ENCODE measurements at places on chromosomes 12 and 14. TPM values are rescaled to one million over a fixed set of nuclear protein-coding genes. Genes with fewer than 3 reads are reported as not detected.

DNA sequence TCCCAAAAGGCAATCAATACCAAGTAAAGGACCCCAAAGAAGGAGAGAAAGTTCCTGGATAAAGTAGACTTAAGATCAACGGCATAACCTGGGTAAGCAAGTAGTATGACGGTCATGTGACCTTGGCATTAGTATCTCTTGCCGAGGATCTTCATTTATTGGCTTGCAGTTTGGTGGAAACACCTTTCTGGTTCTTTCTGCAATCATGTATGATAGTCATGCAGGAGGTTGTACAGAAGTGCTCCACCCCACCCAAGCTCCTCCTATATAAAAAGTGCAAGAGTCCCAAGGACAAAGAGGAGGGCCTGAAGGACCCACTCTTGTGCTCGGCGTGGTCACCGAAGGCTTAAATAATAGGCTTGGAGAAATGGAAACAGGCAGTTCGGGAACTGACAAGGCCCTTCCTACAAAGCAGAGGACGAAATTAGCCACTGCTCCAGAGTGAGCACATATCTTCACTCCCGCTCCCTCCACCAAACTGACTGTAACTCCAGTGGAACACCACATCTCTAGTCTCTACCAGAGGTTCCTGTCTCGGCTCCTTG, 750 bp downstream of the CS start:
- DNase-seq, result no peak

GRCh38 chr12:120479458-120479857, 9.9 kb upstream of the SRSF9 start:
- DNase-seq, result no peak

DNA sequence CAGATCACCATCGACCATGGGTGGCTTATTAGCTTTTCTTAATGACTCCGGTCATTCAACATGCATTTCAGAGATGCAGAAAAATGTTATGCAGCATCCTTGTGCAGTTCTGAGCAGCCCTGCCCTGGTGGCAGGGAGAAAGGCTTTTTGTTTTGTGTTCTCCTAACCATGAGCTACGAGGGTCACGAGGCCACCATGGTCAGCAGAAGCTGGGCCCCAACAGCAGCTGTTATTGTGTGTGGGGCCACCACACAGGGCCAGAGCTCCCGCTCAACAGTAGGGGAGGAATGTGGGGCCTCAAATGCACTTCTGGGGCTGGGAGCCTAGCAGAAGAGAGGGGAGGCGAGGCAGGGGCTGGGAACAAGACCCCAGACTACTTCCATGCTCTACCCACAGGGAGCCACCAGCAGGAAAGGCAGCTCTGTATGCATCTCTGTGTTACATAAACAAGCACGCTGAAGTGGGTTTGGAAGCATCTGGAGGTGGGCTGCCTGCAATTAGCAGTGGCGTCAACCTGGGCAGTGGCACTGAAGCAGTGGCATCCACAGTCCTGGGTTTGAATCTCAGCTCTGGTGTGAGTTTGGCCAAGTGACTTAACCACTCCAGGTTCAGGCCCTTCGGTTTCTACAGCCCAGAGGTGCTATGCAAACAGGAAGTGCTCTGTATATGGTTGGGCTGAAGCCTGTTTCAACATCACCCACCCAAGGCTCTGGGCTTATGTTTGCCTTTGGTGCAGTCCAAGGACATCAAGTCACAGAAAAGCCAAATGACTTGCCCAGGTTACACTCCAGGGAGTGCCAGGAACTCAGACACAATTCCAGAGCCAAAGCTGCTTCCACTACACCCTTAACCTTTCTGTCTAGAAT, 16.3 kb downstream of the GLTP start:
- DNase-seq, result no peak

DNA sequence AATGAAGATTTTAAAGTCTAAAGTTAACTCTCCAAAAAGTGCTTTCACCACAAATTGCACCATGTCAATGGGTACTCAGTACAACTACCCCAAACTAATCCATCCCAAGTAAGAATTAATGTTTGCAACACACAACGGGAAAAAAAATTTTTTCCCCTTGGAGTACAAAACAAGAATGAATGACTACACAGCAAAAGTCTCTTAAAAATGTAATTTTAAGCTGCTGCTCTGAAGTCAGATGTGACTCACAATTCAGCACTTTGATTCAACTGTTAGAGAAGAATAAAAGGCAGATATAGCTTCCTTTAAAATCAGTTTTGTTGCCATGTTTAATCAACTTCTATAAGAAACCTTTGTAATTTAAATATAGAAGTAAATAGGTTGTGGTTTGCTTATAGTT, 42.5 kb upstream of the VPS33A start:
- DNase-seq, result no peak

DNA sequence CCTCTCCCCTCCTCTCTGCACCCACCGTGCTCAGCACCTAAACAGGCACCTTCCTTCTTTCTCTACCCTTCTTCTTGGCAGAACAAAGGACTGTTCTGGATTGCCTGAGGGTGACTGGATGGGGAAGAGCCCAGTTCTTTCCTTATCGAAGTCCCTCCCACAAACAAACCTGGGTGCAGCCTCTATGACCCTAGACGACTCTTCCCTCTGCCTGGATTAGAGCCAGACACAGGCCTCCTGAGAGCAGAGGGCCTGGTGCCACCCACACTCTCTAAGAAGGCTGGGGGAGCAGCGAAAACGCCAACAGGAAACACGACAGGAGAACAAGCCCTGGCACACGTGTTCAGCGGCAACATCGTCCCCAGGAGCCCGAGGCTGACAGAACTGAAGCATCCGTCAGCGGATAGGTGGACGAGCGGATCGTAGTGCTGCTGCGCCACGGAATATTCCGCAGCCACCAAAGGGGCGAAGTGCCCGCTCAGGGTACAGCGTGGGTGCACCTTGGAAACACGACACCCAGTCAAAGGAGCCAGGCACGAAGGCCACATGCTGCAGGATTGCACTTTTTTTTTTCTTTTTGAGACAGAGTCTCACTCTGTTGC, 38.0 kb downstream of the RIMBP2 start:
- DNase-seq, result peak; percentile 35

The CHD8 gene
- 66.0 TPM for total RNA-seq

The CPNE6 gene
- total RNA-seq, result 0.71 TPM

The NABP2 gene
- total RNA-seq, result 18.6 TPM

The MMP14 gene
- 206 TPM for total RNA-seq

DNA sequence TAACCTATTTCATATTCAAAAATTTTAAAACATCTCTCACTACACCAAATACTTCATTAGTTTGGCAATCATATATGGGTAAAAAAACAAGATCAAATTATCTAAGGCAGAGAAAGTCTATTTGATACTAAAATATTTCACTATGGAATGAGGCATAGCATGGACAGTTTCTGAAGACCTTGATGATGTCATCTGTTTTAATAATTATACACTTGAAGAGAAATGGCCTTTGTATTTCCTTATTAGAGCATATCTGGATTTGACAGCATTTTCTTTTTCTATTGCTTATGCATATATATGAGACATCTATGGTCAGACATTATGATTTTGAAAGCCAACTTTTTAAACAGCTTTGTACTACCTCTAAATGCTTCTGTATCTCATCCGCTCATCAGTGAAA, 88.6 kb downstream of the DDHD1 start:
- no peak for DNase-seq

GRCh38 chr12:11965258-11965910, 105.4 kb upstream of the BCL2L14 start:
- DNase-seq, result no peak

DNA sequence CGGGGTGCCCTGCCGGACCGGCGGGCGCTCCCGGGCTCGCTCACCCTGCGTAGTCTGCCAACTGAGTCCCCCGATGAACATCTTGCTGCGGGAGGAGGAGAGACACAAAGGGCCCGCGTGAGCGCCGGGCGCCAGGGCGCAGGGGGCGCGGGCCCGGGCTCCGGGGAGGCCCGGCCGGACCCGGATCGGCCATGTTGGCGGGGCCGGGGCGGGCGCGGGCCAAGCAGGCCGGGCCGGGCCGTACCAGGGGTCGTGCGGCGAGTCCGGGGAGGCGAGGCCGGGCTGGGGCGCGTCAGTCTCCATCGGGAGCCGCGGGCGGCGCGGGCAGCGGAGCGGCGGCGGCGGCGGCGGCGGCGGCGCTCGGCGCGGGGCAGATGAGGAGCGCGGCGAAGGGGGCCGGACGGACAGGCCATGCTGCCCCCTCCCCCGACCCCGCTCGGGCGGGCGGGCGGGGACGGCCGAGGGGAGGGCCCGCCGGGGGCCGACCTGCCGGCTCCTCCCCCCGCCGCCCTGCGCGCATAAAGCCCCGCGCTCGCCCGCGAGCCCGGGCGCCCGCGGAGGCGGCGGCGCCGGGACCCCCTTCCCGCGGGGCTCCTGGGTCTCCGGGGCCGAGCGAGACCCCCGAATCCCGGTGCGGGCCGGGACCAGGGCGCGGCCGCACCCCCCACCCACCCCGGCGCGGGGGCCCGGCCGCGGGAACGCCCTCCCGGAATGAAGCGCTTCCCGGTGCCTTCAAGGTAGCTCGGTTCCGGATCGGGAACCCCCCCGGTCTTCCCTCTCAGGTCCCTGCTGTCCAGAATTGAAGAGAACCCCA, at the start of gene MSI1:
Gene MSI1, minus strand, starts transcription at position 376 of the 814 bp plus-strand sequence. Its CDS starts 73 bp downstream, at position 303.
- no peak for DNase-seq

DNA sequence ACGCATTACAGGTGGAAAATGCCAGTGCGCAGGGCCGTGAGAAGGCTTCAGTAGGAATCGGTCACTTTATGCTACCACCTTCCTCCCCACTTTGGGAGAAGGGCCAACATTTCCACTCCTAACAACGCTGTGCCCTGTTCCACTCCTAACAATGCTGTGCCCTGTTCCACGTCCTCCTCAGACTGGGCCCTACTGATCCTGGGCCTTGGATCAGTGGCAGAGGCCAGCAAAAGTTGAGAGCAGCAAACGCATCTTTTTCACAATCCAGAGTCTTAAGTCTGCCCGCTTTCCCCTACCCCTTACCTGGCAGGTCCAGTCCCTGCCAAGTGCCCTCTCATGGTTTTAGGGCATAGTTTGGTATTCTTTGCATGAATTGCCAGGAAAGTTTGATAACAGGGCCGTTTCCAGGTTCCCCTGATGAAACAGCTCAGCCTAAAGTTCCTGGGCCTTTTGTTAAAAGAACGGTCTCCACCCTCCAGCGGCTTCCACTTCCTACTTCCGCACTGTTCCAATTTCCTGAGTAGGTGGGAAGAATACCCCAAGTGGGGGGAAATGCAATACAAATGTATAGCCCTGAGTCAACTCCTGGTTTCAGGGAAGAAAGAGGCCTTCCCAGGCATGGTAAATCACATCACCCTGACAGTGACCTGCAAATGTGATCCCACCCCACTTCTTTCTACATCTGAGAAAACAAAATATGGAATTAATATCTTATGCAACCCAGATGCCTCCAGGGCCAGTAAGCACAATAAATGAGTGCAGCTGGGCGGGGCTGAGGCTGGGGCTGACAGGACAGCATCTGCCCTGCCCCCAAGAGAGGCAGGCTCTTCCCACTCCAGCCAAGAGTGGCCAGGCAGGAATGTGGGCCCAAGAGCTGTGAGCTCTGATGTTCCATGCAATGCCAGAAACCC, 15.0 kb downstream of the KCTD10 start:
- peak; percentile 94 for DNase-seq

DNA sequence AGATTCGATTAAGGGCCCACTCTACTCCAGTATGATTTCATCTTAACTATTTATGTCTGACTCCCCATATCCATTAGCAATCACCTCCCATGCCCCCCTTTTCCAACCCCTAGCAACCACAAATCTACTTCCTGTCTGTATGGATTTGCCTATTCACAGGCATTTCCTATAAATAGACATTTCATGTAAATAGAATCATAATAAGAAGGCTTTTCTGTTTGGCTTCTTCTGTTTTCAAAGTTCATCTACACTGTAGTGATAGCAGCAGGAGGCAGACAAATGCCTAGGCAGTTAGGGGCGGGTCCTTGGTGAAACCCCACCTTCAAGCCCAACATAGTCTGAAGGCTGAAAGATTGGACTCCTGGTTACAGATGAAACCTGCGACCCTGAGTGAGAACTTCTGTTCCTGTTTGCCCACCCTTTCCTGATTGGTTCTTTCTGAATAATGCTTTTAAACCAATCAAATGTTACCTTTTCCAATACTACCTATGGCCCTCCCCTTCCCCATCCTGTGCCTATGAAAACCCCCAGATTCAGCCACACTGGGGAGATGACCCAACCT, 62.1 kb upstream of the HECTD1 start:
- no peak for DNase-seq

- DNase-seq, result no peak
These were observed 29.8 kb downstream of the NCOR2 start for GRCh38 chr12:124537525-124538193.

The LRP1 gene
- total RNA-seq, result 517 TPM

The ERP29 gene
- total RNA-seq, result 62.2 TPM

- DNase-seq, result no peak
These were observed 124.2 kb downstream of the NTF3 start for GRCh38 chr12:5556033-5556614.

The TTLL5 gene
- 27.5 TPM for total RNA-seq

DNA sequence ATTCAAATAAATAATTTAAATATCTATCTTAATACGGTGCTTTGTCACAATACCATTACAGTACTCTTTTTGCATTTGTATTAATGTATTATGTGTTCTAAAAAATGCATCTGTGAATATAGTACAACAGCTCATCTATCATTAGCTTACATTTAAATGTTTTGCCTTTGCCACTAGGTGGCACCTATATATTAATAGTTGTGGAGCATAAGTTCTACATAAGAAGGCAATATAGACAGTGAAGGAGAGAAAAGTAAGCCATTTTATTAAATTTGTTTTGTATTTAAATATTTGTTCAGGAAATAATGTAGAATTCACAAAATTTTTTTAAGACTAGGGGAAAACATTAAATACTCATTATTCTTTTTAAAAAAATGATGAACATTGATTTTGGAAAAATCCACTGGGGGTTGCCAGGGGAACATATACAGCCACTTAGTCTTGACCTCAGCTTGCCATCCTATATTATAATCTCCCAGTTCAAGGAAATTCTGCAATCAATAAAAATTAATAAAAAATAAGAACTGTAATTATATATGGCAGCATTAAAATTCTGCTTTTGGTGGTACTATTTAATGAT, 9.8 kb downstream of the CCER1 start:
- DNase-seq, result no peak

DNA sequence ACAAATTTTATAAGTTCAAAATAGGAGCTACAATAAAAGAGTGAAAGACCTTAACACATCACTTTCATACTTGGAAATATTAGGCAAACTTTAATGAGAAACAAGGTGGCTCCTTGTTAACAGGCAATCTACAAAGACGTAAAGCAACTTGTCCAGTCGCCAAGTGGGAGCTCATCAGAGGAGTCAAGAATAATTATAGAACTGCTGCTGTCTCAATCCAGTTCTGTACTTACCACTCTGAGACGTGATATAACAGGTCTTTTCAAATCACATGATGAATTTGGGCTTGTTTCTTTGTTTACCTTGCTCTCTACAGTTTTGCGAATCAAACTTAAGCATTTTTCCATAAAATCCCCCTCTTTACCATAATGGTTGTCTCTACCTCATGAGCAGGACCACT, 3.6 kb downstream of the YBX3 start:
- DNase-seq, result no peak

GRCh38 chr14:59849411-59850130, 21.0 kb downstream of the RTN1 start:
- DNase-seq, result peak; percentile 60

The AQP6 gene
- not detected for total RNA-seq

The GPR65 gene
- 3.9 TPM for total RNA-seq

The ESRRB gene
- total RNA-seq, result 0.52 TPM

The NINJ2 gene
- 3.8 TPM for total RNA-seq

GRCh38 chr12:97474161-97474560, 11.6 kb downstream of the RMST start:
- no peak for DNase-seq

The SLC8A3 gene
- 0.23 TPM for total RNA-seq

The SAMD15 gene
- total RNA-seq, result 0.42 TPM

The FKBP11 gene
- total RNA-seq, result 41.4 TPM

GRCh38 chr12:74537126-74537706, 419 bp upstream of the ATXN7L3B start:
- no peak for DNase-seq

The RNASE12 gene
- total RNA-seq, result not detected
